Cardiac muscle cell (in vitro differentiated cells and primary cell): ENCODE measurements at places on chromosomes 1 and 21. TPM values are rescaled to one million over a fixed set of nuclear protein-coding genes. Genes with fewer than 3 reads are reported as not detected.

- DNase-seq, result no peak
Measured at GRCh38 chr1:228407106-228408040, 738 bp upstream of the TRIM11 start.

DNA sequence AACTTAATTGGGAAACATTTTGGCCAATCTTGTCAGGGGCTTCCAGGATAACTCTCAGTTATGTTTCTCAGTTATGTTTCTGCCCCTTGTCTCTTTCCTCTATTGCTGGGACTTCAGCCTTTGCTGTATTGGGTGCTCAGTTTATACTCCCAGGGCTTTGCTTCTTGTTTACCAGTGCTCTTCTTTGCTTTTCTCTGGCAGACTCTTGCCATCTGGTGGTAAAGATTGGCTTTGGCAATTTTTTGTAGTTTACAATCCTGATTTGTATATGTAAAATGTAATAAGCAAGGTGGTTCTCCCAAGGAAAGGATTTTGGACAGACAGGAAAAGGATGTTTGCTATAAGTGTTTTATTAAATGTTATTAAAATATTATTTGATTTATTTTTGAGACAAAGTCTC is 37.9 kb downstream of the FABP3 start:
- DNase-seq, result peak; percentile 35

DNA sequence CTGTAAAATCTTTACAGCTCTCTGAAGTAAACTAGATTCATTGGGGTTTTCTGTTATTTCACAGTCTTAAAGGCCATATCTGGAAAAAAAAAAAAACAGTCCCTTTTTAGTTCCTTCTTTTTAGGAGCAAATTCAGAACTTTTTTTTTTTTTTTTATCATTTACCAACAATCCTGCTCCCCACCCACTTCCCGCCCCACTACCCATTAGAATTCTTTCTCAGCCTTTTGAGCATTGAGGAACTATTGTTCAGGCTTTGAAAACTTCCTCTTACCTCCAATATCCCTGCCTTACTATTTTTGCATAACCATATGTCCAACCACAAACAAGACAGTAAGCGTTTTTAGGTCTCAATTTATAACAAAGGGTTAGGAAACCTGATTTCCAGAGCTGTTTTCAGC is 330.1 kb downstream of the PLPP3 start:
- no peak for DNase-seq

Gene RHBDL2
- total RNA-seq, result not detected in 2 replicates

Gene LRRC52
- total RNA-seq, result 0.77 TPM in 1 of 2 replicates, not detected in the other

GRCh38 chr1:31759298-31760023 is 4.7 kb downstream of the ADGRB2 start:
- no peak for DNase-seq

DNA sequence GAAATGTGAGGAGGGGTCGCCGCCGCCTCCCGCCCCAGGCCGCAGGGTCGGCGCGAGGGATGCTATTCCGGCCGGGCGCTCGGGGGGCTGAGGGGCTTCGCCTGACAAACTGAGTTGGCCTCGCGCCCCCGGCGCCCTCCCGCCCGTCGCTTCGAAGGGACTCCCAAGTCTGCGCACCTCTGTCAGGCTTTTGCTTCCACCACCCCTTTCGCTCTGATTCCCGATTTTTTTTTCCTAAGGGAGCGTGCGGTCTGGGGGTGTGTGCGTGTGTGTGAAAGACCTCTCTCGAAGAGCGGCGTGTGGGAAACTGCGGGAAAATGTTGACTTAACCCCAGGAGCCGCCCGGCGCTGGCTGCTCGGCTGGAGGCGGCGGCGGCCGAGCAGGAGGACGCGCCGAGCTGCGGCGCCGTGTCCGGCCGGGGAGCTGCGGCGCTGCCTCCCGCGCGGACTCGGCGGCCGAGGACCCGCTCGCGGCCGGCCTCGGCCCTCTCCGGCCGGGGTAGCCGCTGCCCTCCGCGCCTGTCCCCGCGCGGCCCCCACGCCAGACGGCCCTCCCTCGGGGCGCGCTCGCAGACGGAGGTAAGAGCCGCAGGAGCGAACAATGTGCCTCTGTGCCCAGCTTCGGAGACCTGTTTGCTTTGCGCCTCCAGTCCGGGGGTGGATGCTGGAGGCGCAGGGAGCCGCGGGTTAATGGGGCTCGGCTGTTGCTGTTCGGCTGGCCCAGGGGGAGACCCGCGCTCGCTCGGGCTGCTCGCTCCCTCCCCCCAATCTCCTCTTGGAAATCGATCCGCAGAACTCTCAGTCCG is 1.1 kb downstream of the ADGRL2 start:
- DNase-seq, result peak; percentile 72

GRCh38 chr21:45952974-45953373 is 28.6 kb upstream of the COL6A1 start:
- peak; percentile 48 for DNase-seq

GRCh38 chr21:35149698-35150097 is 100.6 kb upstream of the RUNX1 start:
- no peak for DNase-seq

- DNase-seq, result no peak
Measured at GRCh38 chr1:54959241-54959640, 21.2 kb upstream of the TMEM61 start.

Gene OLFML2B
- total RNA-seq, result 0.11 and 0.36 TPM in 2 replicates

Gene SMCP
- total RNA-seq, result not detected in 2 replicates

Gene SPAG17
- 0.42 and 0.78 TPM in 2 replicates for total RNA-seq

DNA sequence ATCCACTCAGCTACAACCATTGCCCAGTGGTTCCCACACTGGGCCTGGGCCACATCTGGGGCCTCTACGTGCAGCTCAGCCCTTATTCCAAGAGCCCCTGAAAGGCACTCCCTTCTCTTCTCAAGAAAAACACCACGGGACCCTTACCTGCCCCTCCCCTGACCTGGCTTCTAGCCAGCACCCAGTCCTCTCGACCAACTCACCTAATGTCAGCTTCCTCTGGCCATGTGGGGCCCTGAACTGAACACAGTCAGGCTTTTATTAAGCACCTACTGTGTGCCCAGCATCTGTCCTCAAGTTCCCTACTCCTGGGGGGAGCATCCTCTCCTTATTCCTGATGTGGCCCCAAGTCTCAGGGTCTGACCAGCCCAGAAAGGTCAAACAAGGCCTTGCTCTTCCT is 208.4 kb downstream of the MATN1 start:
- no peak for DNase-seq
